ENCODE measurements at places on chromosomes 7 and 10.

GRCh38 chr10:48523212-48523819 lies 81.6 kb downstream of the ARHGAP22 start:
- peak; percentile 40 for DNase-seq

- DNase-seq = no peak
Observed at GRCh38 chr10:94358480-94358879, 4.3 kb downstream of the NOC3L start.

DNA sequence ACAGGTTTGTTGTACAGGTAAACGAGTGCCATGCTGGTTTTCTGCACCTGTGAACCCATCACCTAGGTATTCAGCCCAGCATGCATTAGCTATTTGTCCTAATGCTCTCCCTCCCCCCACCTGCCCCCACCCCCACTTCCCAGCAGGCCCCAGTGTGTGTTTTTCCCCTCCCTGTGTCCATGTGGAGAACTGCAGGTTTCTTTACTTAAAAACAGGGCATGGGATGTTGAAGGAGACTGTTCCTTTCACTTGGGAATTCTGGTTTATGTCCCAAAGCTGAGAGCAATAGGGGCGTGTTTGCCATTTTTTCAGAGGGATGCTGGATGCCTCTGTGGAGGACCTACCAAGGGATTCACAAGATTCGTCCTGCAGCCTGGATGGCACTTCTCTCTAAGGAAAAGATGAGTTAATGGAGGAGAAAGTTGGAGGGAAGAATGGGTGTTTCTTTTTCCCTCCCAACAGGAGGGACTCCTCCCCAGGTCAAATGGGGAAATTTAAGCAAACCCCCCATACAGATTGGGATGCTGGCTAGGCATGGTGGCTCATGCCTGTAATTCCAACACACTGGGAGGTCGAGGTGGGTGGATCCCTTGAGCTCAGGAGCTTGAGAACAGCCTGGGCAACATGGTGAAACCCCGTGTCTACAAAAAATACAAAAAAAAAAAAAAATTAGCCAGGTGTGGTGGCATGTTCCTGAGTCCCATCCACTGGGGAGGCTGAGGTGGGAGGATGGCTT lies 136.0 kb downstream of the GALNT17 start:
- no peak for DNase-seq

DNA sequence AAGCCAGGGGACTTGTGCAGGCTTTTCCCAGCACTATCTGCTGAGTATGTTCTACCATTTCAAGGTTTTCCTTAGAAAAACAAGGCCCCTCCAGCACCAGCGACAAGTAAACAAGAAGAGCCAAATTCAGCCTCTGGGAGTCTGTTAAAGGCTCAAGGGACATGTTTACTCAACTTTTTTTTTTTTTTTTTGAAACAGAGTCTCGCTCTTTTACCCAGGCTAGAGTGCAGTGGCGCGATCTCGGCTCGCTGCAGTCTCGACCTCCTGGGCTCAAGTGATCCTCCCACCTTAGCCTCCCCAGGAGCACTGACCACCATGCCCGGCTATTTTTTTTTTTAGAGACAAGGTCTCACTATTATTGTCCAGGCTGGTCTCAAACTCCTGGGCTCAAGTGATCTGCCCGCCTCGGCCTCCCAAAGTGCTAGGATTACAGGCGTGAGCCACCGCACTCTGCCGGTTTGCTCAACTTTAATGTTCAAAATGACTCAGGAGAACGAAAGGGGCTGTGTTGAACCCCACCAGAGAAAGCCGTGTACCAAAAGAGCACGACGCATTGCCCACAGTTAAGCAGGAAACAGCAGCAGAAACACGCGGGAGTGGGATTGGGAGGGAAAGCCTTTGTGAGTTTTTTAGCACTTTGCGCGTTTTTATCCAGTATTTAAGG lies 772 bp downstream of the PRDX3 start:
- peak; percentile 67 for DNase-seq

GRCh38 chr10:129637010-129637409 lies 170.0 kb downstream of the MGMT start:
- DNase-seq = no peak

- no peak for DNase-seq
Observed at GRCh38 chr10:37436357-37436756, 311.0 kb downstream of the ANKRD30A start.

DNA sequence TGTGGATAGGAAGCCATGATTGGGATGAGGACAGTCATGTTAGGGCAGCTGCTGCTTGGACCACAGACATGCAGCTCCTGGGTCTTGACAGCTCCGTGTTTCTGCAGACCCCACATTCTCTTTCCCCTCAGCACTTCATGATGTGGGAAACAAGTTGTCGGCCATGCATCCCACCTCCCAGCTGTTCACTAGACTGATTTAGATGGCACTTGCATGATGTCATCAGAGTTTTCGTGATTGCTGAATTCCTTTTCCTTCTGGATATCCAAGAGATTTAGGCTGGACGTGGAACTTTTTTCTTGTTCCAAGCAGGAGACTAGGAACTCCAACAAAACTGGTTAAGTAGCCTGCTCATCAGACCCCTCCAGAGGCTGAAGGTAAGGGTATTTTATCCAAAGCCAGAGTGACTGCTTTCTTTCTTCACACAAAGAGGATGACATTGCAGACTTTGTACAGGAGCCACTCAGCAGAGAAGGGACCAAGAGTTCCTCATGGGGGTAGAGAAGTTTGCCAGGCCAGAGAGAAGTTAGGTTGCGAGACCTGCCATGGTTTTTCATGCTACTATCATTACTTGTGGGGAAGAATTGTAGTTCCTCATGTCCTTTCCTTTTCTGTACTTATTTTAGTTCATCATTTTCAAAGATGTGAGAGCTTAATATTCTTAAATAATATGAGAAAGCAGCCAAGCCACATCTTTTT lies 117.7 kb upstream of the GJD4 start:
- no peak for DNase-seq

DNA sequence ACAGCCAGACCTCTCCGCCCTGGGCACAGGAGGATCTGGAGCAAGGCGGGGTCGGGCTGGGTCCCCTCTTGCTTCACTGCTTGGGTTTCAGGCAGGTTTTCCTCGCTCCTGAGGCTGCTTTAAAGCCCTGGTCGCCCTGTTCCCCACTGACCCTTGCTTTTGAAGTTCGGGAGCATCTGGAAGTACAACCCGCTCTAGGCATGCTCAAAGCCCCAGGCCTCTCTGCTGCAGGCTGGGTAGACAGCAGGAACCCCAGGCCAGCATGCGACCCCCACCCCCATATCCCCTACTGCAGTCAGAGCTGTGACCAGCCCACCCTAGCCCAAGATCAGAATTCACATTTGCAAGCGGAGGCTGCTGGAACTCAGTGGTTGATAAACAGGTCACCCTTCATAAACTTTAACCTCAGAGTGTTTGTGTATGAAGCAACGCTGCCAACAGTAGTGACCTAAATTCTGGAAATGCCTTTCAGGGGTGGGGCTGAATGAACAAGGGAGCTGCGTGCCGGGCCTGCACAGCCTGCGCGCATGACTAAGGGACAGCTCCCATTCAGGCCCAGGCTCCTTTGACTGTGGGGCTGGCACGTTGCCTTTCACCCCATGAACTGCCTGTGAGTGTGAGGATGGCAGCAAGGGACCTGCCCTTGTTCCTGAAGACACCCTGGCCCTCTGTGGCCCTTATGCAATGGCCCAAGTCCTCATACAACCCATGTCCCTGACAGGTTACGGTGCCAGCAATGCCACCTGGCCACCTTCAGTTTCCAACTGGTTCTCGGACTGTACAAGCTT lies 52.5 kb downstream of the PROSER2 start:
- DNase-seq = no peak
